Lung microvascular endothelial cell (primary cell): ENCODE measurements at places on chromosomes 3 and 15. TPM values are rescaled to one million over a fixed set of nuclear protein-coding genes. Genes with fewer than 3 reads are reported as not detected.

GRCh38 chr15:85488997-85489396 lies 108.6 kb downstream of the AKAP13 start:
- no peak for DNase-seq

DNA sequence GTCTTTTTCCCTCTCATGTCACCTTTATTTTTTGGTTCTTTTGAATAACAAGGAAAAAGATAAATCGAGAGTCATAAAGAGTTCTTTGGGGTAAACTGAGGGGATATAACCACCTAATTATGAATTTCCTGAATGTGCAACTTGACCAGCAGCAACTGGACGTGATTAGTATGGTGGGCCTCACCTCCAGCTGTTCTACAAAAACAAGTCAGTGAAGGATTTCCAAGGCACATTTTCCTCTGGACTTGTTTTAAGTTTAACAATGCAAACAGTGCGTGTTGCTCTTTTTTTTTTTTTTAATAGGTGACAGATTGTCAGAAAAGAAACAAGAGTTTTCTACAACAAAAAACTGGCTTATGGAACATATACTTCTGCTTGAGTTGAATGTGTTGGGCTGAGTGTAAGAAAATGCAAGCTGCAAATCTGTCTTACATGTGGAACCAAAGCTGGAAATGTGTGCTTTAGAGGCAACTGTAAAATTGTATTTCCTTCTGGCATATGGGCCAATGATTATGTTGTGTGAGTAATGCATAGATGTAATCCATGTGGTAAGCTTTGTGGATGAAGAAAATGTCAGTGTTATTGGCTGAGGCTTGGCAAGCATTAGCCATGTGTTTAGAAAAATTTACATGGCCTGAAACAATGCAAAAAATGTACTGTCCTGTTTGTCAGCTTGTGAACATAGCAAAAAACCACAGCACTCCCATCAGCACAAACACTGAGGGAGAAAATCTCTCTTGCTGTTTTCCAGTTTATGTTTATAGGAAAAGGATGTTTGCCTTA lies 44.5 kb upstream of the FNDC3B start:
- DNase-seq: no peak

DNA sequence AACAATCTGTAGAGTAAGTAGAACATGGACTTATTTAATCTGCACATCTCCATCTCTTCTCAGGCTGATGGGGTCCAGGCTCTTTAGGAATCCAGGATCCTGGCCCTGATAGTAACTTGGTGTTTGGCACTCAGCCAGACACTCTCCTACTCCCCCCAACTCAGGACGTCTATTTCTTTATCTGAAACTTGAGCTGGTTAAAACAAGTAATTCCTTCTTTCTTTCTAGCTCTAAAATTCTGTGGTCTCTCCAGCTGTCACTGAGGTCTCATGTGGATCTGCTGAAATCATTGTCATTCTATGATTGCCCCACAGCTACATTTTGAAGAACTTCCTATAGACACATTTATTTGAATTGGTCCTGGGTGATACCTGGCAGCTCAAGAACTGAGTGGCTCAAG lies 59.0 kb downstream of the TP63 start:
- DNase-seq: no peak

DNA sequence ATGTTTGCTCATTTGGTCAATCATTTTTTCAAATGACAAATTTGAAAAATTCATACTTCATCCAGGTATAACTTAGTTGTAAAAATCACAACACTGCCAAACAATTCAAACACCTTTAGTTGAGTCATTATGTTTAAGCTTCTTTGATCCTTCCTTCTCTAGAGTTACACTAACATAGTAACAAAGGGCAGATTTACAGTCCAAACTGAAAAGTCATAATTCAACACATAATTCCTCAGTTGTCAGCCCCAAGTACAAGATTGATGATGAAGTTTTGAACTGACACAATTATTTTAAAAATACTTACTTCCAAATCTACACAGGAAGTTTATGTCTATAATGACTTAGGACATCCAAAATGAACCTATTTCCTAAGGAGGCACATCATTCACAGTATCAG lies 264.1 kb downstream of the LSAMP start:
- no peak for DNase-seq

DNA sequence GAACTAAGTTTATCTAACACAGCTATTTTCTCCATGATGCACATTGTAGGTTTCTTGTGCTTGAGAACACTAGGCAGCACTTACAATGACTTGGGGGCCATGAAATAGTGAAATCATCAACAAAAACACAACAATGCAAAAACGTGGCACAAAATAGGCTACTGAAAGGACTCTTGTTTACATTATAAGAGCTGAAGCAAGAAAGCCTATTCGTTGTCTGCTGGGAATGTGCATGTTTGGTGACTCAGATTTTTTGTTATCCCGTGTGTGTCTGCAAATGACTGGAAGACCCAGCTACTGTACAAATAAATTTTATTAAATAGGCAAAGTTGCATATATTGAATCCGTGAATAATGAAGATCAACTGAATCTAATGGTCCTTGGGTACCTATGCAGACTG lies 85.0 kb downstream of the TCF12 start:
- DNase-seq: no peak

Gene C3orf22
- not detected in 2 replicates for total RNA-seq

Gene CFAP44
- 0.22 and 0.79 TPM in 2 replicates for total RNA-seq

Gene CLRN1
- not detected in 2 replicates for total RNA-seq
